Stimulated activated CD4-positive, alpha-beta T cell treated with anti-CD3 and anti-CD28 coated beads, Interleukin-12 subunit alpha, Interleukin-12 subunit beta, amount 100 ng/mL, for 24 hours (primary cell): ENCODE measurements at places on chromosomes 6 and 20.

- DNase-seq: no peak
Observed at GRCh38 chr6:63997734-63998133, 362.1 kb downstream of the PHF3 start.

GRCh38 chr6:44762496-44762895, 375.0 kb downstream of the CDC5L start:
- DNase-seq: no peak

DNA sequence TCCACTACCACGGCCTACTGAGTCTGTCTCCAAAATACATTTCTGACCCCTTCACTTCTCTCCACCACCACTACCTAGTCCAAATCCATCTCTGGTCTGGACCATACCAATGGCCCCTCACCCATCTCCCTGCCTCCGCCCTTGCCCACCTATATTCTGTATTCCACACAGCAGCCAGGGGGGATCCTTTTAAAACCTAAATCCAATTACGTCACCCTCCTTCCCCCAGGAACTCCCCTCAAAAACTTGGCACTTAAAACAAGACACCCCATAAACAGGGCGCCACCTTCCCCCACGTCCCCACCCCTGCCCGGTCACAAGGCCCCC, 680 bp downstream of the PDRG1 start:
- DNase-seq: no peak

GRCh38 chr20:10329387-10330005, 104.5 kb downstream of the MKKS start:
- DNase-seq: no peak

DNA sequence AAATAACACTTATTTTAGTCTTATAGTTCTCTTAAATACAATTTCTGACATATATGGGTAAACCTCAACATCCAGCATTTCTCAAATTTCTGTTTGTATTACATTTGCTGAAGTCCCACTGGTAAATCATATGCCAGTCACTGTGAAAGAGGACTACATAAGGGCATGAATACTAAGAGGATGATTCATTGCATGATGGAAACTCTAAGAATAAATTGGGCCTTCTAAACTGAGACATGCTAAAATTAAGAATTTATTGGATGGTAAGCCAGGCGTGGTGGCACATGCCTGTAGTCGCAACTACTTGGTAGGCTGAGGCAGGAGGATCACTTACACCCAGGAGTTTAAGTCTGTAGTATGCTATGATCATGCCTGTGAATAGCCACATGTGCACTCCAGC, 12.1 kb downstream of the DEFB123 start:
- no peak for DNase-seq

DNA sequence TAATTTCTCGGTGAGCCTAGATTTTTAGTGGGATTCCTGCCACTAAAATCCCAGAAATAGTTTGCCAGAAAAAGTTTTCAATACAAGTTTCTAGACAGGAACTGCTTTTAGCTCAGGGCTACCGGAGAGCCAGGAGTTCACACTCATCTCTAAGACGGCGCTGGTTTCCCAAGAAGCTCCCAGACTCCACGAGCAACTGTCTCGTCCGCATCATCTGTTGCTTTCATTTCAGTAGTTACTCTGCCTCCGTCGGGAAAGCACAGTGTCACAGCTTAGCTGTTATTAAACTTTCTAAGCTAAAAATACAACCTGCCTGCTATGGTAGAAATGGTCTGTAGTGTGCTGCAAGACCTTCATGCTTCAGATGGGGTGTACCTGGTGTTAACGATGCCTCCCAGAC, 197.3 kb upstream of the SNX9 start:
- DNase-seq: no peak

GRCh38 chr6:40286721-40287120, 300.4 kb downstream of the LRFN2 start:
- DNase-seq: no peak

DNA sequence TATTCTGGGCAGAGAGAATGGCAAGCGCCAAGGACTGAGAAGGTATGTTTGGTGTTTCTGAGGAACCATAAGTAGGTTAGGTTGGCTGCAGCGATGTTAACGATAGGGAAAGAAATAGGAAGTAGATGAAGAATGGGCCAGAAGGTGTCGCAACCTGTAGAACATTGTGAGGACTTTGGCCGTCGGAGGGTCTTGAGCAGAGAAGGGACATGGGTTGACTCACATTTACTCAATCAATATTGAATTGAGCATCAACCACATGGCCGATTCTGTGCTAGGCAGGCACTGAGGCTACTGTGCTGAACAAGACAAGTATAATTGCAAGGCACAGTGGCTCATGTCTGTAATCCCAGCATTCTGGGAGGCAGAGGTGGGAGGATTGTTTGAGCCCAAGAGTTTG, 26.8 kb upstream of the RPN2 start:
- no peak for DNase-seq

- no peak for DNase-seq
Observed at GRCh38 chr6:131916847-131917246, 34.3 kb downstream of the CCN2 start.

DNA sequence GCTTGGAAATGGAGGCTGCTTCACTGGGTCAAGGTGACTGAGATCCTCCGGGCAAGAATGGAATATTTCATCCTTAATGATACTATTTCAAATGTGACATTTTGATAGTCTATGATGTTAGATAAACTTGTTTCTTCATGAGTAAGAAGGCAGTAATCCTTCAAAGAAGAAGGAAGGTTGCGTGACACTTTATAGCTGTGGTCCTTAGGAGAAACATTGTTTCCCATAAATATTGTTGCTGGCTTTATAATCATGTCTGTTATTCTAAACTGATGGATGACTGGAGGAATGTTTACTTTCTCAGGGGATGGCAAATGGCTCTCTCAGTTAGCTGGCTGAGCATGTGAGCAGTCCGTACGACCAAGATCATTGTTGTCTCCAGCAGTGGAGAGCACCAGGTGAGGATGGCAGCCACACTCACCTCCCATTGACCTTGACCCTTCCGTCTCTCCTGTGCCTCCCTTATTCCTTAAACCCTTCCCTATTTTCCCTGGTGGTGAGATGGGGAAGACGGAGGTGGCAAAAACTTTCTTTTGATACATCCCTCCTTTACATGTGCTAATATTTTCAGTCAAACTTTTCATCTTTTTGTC, 171.2 kb upstream of the OLIG3 start:
- no peak for DNase-seq

DNA sequence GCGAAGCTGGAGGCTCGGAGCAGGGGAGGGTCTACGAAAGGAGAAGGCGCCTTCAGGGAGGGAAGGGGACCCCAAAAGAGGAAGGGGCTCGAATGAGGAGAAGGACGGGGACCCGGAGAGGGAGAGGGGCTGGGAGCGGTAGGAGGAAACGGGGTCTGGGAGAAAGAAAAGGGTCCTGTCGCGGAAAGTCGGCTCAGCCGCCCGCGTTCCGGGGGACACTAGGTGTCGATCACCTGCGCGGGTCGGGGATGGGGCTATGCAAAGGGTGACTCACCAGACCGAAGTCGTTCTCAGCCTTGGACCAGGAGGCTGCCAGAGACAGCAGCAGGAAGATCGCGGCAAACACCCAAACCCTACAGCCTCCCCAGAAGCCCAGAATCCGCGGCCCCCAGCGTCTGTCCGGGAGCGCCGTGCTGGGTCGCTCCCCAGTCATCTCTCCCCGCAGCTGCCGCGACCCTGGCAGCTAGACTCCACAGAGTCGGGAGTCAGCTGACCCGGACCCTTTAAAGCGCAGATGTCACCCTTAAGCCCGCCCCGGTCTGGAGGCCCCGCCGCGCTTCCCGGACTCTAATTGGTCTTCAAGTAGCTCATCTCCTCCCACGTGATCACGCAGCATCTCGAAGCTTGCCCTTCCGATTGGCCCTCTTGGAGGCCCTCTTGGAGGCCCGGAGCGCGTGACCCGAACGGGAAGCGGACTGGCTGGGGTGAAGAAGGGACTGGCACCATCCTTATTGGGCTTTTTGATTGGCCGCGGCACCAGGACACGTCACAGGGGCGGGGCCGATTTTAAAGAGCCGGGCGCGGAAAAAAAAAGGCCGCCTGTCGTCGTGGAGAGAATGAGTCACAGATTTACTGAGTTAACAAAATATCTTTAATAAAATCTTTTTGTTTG, at the start of gene NEU1:
Gene NEU1 (minus strand): TSS at position 478 of the 892 bp plus-strand sequence. CDS start 45 bp downstream, at position 433.
- peak; percentile 98 for DNase-seq

DNA sequence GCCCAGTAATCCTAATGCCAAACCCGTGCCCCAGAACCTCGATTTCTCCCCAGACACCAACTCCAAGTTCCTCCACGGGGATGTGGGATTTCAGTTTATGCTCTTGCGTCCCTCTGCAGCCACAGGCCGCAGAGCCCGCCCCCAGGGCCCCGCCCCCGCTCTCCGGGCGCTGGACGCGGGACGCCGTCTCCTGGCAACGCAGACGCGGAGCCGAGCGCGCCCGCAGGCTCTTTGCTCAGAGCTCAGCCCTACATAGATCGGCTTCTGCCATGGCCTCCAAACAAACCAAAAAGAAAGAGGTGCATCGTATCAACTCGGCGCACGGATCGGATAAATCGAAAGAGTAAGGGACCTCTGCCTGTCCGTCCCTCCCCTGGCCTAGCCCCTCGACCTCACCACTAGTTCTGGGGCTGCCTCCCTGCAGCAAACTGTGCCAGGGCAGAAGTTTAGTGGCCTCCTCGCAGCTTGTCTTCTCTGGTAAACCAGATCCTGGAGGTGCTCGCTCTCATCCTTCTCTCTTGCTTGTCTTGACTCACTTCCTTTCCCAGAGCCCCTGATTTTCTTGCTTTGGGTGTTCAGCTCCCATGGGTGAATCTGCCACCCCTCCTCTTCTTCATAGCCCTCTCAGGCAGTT, at the start of gene ADGB:
Gene ADGB (plus strand): TSS at position 201 of the 634 bp plus-strand sequence. CDS start 69 bp downstream, at position 270.
- DNase-seq: no peak

- no peak for DNase-seq
Observed at GRCh38 chr6:132456700-132457143, 55.4 kb upstream of the MOXD1 start.

DNA sequence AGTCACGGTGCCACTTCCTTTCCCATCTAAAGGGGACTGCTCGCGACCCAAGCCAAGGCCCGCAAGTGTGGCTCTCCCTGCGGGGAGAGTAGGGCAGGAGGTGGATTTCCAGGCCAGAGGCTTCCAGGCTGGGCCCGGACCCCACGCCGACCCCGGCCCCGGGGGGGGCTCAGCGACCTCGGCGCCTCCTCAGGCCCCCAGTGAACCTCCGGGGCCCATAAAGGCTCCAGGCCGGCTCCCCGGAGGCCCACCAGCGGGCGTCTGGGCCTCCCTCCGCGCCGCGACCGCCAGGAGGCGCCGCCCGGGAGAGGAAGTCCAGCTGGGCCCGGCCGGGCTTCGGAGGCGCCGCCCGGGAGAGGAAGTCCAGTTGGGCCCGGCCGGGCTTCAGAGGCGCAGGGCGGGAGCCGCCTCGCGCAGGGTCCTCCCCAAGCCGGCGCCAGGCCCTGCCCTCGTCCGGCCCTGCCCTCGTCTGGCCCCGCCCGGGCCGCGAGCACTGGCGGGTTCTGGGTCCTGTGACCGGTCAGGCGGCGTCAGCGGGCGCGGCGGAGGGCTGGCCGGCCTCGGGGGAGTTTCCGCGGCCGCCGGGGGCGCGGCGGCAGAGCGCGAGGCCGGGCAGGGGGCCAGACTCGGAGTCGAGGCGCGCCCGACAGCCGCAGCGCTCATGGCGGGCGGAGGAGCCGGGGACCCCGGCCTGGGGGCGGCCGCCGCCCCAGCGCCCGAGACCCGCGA, at the start of gene RAB32:
Gene RAB32 (plus strand): TSS at position 623 of the 729 bp plus-strand sequence. CDS start 39 bp downstream, at position 662.
- peak; percentile 3 for DNase-seq

DNA sequence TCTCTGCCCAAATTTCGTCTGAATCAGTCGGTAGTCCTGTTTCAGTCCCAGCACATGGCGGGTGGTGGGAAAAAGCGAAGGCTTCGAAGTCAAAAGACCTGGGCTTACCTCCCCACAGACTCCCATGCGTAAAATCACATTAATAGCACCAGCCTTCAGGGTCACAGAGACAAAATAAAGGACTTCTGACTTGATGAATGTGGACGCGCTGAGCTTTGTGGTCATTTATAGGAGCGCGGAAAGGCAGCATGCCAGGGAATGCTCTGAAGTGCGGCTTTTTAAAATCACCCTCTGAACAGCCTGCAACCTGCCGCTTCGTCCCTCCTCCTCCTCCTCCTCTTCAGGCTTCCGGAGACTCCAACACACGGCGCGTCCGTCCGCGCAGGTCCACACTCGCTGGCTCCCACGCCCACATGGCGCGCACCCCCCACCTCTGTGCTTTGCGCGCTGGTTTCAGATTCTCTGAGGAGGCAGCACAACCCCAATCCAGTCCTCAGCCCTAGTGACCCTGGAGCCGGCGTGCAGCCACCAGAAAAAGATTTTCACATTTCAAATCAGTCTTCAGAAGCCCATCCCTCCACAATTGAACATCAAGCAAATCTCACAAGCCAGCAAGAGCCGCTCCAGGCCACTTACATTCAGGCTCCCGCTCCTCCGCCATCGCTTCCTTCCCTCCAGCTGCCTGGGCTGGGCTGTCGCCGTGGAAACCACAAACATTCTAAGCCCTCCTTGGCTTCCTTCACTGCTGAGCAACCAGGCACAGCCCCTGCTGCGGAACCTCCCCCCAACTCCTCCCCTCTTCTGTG, at the start of gene C6orf118:
Gene C6orf118 (minus strand): TSS at position 680 of the 806 bp plus-strand sequence. CDS start 19 bp downstream, at position 661.
- DNase-seq: no peak

DNA sequence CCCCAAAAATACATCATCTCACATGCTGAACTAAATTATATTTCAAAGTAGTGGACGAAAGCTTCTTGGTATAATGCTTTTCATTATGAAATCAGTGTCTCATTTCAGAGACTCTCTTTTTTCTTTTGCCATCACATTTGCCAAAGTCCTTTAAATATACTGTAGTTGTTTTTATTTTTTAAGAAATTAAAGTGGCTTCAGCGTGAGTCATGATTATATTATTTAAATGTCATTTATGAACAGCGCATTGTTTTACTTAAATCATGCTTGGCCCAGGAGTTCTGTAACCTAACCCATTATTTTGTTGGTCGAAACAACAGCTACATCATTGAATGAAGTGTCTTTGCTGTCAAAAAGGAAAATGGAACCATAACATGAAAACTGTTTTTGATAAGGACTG, 100.9 kb downstream of the CD109 start:
- DNase-seq: no peak

DNA sequence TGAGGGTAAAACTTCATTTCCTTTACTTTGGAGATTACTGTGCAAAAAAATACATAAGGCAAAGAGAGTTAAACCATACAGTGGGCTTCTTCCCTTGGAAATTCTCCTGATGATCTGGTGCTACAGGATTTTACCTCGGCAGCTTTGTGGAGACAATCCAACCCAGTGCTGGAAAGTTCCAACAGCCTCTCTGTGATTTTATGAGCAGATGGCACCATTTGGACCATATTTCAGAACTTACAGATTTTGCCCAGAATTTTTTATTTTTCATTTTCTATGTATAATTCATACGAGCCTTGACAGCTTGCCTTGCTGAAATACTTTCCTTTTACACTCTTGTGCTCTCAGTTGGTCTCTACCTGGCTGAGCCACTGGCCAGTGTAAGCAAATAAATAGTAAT, 43.3 kb upstream of the TNFRSF21 start:
- no peak for DNase-seq

DNA sequence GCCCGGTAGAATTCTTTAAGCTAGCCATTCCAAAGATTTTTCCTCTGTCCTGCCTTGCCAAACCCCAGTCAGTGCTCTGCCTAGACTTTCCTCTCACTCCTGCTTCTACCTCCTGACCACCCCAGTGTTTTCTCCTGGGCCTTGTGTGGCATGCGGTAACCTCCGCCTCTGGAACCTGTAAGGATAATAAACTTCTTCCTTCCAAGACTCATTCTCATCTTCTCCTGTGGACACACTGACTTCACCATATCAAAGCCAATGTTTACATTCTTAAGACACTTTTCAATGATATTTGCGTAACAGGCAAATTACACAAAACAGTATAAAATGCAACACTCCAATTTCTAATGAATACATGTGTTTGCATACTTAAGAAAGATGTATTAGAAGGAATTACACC, 354.6 kb downstream of the RNF144B start:
- no peak for DNase-seq

GRCh38 chr6:163383912-163384311, 30.6 kb upstream of the QKI start:
- DNase-seq: no peak

- DNase-seq: no peak
Observed at GRCh38 chr20:12434672-12435071, 517.0 kb downstream of the BTBD3 start.
